ENCODE measurements at places on chromosomes 1 and 21. TPM values are rescaled to one million over a fixed set of nuclear protein-coding genes. Genes with fewer than 3 reads are reported as not detected.

DNA sequence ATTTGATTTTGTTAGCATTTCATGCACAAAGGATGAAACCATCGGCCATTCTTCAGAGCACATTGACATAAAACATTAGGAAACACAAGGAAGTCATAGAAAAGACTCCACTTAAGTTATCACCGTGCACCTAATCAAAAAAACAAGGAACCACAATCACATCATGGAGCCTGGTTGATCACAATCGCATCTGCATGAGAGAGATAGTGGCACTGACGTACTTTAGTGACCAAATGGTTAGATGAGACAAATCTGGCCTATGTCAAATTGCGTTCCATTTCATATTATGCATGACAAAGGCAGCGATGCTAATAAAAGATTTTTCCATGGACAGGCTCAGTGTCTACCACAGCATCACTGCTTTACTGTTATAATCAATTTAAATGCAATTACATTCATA lies 571.8 kb upstream of the ADGRL2 start:
- no peak for DNase-seq

GRCh38 chr1:14499312-14500040 lies 99.0 kb upstream of the KAZN start:
- no peak for DNase-seq

DNA sequence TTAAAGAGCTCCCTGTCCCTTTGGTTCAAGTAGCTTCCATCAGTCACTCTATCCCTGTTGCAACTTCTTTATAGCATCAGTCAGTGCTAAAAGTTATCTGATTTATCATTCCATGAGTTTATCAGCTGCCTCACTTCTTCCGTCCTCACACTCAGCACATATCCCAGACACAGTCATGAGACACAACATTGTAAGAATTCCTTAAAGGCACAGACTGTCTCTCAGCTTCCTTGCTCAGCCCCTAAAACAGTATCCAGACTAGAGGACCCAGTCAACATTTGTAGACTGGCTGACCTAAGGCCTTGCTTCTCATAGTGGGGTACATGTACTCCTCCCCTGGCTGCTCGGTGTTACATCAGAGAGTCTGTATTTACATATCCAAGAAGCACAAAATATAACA lies 164.9 kb upstream of the ADGRL2 start:
- DNase-seq: no peak

DNA sequence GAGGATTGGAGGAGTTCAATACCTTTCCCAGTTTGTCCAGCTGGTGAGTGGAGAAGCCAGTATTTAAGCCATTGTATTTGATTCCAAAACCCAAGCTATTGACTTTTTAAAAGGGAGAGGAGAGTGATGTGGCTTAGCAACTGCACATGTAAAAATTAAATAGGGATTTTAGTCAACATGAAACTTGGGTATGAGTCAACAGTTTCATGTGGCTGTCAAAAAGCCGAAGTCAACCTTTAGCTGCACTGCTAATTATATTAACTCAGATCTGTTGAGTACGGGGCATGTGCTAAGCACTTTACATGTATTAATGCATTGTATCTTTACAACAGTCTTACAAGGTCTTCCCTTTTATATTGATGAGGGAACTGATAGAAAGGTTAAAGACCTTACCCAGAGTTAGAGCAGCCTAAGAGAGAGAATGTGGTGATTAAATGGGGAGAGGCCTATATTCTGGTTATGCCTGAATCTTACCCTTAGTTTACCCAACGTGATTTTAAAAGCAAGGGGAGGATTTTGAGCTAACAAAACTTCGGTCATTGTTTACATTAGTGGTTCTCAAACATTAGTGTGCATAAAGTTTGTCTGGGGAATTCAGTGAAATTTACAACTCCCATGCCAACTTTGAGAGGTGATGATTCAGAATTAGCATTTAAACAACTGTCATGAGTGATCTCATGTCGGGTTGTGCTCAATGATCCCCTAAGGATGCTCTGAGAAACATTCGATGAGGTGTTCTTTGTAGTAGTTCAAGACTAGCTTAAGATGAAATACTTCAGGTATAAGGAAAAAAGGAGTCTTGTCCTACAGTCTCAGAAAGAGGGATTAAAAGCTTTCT lies 6.9 kb upstream of the SLC35F3 start:
- no peak for DNase-seq

DNA sequence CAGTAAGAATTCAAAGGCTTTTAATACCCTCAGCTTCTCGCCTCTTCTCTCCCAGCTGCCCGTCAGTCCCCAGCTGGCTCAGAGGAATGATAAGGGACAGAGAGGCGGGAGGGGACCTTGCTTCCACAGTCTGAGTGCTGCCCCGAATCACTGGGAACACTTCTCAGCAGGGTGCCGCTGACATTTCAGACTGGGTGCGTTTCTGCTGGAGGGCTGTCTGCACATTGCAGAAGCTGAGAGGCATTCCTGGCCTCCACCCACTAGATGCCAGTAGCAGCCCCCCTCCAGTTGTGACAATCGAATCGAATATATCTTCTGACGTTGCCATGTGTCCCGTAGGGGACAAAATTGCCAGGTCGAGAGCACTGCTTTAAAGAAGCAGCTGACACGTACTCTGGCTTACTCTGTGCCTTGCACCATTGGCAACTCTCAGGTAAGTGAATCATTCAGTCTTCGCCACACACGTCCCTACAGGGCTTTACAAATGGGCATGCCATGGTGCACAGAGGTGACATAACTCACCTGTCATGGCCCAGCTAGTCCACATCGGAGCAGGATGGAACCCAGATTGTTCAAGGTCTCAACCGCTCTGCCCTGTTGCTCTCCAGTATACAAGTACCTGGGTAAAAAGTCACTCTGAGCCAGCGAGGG lies 23.9 kb downstream of the CTNNBIP1 start:
- peak; percentile 51 for DNase-seq

- no peak for DNase-seq
Observed at GRCh38 chr1:215660259-215660658, 93.2 kb downstream of the KCTD3 start.

- no peak for DNase-seq
Observed at GRCh38 chr1:220243947-220244346, 28.3 kb downstream of the RAB3GAP2 start.

DNA sequence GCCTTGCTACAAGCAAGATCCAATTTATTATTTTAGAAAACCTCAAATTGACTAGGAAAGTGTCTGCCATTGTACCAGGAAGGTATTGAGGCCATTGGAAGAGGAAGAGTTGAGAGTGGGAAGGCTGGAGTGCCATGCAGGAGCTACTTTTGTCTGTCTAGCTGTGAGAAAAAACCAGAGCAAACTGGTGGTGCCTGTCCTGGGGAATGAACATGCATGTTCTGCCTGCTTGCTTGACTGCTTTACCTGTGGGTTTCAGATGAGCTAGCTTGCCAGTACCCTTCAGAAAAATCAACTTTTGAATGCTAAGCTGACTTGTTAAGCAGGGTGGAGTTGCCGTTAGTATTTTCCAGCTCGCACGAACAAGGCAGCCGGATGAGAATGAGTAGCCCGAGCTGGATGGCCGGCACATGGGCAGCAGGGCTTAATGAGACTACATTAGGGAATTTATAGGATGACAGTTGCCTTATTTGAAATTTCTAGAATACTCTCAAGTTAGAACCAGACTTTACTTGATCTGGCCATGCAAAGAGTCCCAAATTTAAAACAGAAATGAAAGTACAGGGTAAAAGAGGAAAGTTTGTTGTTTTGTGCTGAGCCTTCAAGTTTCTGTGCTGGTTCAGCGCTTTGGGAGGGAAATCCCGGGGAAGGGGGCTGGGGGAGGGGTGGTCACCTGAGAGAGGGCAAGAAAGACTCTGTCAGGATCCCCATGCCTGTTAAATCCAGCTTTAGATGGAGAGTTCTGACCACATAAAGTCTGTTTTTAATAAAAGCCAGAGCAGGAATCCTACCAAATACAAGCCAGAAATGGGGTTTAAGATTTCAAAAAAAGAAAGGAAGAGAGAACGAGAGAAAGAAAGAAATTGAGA lies 29.6 kb upstream of the C1orf105 start:
- DNase-seq: no peak

GRCh38 chr1:216826646-216827045 lies 103.4 kb upstream of the ESRRG start:
- DNase-seq: no peak

DNA sequence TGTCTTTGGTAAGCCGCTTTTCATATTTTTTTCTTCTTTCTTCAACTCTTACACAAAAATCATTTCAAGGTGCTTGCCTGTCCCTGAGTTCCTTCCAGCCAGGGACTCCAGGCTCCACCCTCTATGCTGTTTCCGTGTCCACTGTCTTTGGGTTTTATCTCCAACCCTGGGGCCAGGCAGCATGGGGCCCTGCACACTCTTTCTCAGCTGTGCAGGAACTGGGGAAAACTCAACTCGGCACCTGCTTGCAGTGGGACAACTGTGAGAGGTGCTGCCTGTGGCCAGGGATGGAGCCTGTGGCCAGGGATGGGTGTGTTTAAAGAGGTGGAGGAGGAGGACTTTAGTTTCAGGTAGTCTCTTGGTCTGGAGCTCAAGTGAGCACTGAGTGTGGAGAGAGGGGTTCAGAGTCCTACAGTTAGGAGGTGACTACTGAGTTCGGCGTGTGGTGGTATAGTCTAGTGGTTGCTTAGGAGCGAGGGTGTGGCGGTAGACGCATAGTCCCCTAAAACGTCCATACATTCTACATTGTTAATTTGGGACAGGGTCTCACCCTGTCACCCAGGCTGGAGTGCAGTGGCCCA lies 13.4 kb downstream of the TNFRSF8 start:
- no peak for DNase-seq

- peak; percentile 88 for DNase-seq
Observed at GRCh38 chr1:159132271-159132881, 39.0 kb upstream of the CADM3 start.

DNA sequence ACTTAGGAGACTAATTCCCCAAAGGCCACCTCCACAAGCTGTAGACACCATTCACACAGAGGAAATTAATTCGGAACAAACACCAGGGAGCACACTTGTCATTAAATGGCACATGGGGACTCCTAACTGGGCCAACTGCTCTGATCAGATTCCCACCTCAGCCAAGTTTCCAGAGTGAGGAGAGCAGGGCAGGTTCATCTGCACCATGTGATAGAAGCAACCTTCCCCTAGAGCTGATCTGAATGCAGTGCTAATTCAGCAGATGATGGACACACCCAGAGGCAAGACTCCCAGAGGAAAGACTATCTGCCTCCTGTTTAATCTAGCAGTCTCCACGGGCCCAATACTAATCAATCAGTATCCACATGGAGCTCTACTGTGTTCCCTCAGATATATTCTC lies 147.0 kb downstream of the VAV3 start:
- no peak for DNase-seq

- DNase-seq: peak; percentile 79
Observed at GRCh38 chr1:94481473-94481933, 60.1 kb downstream of the F3 start.

DNA sequence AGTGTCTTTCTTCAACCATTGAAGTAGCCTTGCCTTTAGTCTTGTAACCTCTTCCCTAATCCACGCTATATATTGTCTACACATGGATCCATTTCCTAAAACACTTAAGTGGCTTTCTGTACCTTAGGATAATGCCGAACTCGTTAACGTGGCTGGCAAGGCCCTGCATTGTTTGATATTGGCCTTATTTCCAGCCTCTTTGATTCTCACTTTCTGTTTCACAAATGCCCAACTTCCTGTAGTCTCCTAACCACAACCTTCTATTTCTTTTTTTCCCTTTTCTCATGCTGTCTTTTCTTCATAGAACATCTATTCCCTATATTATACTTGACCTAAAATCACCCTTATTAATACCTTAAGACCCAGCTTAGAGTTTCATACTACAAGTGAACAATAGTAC lies 536.0 kb downstream of the LMO4 start:
- DNase-seq: no peak

- DNase-seq: no peak
Observed at GRCh38 chr1:113787663-113788062, 24.6 kb downstream of the RSBN1 start.

- DNase-seq: no peak
Observed at GRCh38 chr1:157781048-157781447, 4.1 kb upstream of the FCRL2 start.

DNA sequence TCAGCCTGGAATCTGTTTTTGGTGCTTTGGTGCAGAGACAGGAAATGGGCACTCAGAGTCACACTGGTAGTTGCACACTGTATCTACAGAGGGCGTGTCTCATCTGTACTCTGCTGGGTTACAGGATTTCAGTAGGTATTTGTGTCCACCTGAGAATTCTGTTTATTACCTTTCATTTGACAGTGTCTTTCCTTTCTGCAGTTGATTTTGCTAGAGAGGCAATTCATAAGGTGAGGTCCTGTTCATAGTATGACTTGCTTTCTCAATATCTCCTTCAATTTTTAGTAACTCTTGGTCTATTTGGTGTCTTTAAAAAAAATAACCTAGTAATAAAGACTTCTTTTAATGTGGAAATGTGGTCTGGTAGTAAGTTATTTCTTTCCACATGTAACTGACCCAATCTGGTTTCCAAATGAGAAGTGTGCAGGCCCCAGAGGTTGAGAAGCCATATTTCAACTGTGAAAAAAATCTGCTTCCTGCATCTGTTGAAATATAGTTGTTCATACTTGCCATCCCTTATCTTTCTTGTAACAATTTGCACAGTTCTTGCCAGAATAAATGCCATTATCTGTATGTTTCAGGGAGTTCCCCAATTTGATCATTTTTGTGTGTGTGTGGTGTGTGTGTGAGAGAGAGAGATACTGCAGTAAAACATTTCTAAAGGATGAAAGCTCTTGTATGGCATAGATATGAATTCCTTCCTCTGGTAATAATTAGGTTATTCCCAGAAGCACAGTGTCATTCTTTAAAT lies 78.4 kb upstream of the DNAJC6 start:
- DNase-seq: no peak

DNA sequence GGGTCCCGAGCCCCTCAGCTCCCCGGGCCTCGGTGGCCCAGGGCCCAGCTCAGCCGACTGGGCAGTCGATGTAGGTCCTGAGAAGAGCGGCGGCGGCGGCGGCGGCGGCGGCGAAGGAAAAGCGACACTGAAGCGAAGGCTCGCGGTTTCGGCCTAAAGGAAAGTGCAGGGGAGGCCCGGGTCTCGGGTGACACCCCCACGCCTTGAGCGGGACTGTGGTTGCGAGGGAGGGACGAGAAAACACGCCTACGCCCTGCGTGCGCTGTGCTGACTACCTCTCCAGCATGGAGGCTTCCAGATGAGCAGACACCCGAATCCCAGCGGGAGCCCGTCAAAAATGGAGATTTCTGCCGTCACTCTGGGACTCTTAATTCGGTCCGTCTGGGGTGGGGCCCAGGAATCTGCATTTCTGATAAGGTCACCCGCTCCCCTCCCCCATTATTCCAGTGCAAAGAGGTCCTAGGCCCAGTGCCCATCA lies 31.2 kb downstream of the DNTTIP2 start:
- peak; percentile 90 for DNase-seq

Gene SELL
- 92.7 TPM for total RNA-seq

Gene TMEM201
- total RNA-seq: 35.9 TPM

Gene HYI
- 14.8 TPM for total RNA-seq

Gene CNST
- 28.5 TPM for total RNA-seq

Gene AMY2A
- not detected for total RNA-seq

Gene TMCO4
- total RNA-seq: 12.1 TPM
